M059J (cell line): ENCODE measurements at places on chromosomes 7 and 10. TPM values are rescaled to one million over a fixed set of nuclear protein-coding genes. Genes with fewer than 3 reads are reported as not detected.

DNA sequence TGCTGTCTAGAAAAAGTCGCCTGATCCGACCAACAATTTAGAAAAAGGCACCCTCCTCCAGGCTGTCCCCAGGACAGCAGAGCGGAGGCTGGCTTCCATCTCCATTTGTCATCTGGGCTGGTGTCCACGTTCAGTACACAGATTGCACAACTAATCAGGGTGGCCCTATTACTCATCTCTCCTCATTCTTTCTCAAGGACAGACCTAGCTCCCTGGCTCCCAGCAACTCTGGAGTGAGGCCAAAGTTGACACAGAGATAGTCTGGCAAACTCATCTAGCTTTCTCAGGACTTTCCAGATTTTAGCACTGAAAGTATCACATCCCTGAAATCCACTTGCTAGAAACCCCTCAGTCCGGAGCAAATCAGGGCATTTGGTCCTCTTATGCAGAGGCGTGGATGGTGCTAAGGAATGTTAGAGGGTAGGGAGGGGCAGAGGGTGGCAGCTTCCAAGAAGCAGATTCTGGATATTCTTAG lies 75.1 kb downstream of the DNAH11 start:
- peak; percentile 95 for DNase-seq

The CYP3A7 gene
- not detected in 2 replicates for total RNA-seq

GRCh38 chr7:95925971-95926370 lies 153.6 kb downstream of the DYNC1I1 start:
- no peak for DNase-seq

The FAM13C gene
- 0.22 and 1.5 TPM in 2 replicates for total RNA-seq

DNA sequence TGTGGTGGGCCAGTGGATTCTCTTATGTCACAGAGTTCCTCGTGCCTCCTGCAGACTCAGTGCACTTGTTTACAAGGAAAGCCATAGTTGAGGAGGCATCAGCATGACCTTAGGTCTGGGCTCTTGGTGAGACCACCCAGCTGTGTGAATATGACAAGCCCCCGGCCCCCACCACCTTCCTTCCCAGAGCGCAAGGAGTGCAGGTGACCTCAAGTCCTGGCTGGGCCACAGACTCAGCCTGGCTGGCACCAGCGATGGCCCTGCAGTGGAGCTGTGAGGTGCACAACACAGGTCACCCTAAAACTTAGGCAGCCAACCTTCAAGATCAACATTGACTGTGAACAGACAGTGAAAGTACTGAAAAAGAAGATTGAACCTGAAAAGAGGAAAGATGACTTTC lies 14.2 kb upstream of the SEMA3E start:
- no peak for DNase-seq

The SLC26A5 gene
- total RNA-seq = not detected in 2 replicates

The SRPK2 gene
- 28.4 and 51.5 TPM in 2 replicates for total RNA-seq

- no peak for DNase-seq
These were observed 65.2 kb upstream of the TM9SF3 start for GRCh38 chr10:96651998-96652431.

The GDF2 gene
- total RNA-seq = not detected in 2 replicates

The HOXA13 gene
- total RNA-seq = 1.4 and 3.4 TPM in 2 replicates

DNA sequence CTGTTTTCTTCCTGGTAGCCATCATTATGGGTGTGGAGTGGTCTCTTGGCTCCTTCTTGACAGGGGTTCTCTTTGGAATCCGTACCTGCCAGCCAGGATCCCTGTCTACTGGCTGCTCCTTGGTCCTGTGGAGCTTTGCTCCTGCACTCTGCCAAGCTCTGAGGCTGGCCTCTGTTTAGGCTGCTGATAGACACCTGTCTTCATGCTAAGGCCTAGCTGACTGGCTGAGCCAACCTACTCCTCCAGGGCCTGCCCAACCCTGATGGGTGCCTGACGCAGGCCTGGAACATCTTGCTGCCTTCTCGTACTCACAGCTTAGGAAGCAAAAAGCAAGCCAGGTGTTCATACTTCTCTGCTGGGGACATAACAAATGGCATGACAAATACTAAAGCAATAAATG lies 333.6 kb upstream of the ZNF32 start:
- DNase-seq = no peak

- no peak for DNase-seq
These were observed 131.1 kb downstream of the SNX10 start for GRCh38 chr7:26422761-26423160.

The SPDYE2 gene
- total RNA-seq = not detected in 2 replicates

GRCh38 chr7:124324262-124324661 lies 291.4 kb upstream of the TMEM229A start:
- DNase-seq = peak; percentile 4

GRCh38 chr10:59587083-59587755 lies 122.4 kb downstream of the SLC16A9 start:
- DNase-seq = no peak

DNA sequence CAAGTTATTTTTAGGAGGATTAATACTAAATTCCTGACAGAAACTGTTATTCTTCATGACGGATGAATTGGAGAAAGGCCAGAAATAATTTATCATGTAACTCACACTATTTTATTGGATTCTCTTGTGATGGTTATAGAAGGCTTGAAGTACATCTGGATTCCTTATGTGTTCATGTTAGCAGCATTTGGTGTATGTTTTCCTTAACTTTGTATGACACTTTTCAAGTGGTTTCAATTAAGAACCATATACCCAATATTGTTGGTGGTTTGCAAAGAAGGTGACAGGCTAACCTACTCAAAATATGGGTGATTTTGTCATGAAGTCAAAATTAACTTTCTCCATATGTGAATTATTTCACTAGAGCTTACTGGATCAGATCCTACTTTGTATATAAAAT lies 532.2 kb upstream of the CNTNAP2 start:
- no peak for DNase-seq

The CLRN3 gene
- not detected in 2 replicates for total RNA-seq

The EPHB6 gene
- 0.02 TPM in 1 of 2 replicates, not detected in the other for total RNA-seq

- DNase-seq = peak; percentile 62
These were observed 1.7 kb downstream of the PGAM1 start for GRCh38 chr10:97427571-97428179.

DNA sequence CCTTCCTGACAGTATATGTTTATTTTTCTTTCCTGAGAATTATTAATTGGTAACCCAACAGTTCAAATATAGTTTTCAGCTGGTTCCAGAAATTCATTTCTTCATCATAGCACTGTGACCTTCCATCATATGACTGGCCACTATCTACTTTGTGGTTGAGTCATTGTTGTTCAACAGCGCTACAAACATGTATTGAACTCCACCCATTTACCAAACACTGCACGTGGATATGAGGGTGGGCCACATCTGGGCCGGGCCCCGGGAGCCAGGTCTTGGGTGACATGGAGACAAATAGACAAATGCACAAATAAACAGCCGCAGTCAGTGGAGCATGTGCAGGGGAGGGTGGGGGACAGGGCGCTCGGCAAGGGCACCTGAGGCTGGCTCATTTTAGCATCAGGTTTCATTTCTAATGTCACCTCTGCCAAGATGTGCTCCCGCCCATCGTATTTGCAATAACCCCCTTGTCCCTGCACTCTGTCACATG lies 24.0 kb upstream of the EEPD1 start:
- DNase-seq = peak; percentile 50

DNA sequence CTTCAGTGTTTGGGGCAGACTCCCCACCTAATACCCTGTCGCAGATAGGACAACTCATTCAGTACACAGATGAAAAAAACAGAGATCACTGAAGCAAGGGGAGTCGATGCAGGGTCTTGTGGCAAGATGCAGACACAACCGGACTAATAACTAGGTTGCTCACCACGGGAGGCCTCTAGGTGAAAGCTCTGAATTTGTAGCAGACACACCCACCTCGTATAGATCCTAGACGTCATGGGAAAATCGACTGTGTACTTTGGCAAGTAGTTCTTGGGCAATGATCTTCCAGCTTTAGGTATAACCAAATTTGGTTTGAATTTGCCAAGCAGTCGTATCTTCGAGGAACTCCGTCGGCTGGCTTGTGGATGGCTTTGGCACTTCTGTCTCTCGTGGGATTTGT lies 88.1 kb downstream of the TCF7L2 start:
- no peak for DNase-seq

DNA sequence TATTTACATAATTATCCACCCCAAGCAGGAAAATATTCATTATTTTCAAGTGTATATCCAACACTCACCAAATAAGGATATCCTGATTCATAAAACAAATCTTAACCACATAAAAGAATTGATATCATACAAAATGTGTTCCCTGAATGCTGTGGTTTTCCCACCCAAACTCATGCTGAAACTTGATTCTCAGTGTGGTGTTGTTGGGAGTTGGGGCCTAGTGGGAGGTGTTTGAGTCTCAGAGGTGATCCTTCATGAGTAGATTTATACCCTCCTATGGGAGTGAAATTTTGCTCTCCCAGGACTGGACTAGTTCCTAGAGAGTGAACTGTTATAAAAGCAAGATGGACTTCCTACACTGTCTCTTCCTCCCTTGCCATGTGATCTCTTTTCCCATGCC lies 1028.3 kb downstream of the SORCS1 start:
- DNase-seq = no peak

The TMEM213 gene
- total RNA-seq = not detected in 2 replicates

The RAB19 gene
- total RNA-seq = not detected in 2 replicates

The EFCAB10 gene
- 0.39 TPM in 1 of 2 replicates, not detected in the other for total RNA-seq

The CYP3A4 gene
- total RNA-seq = 0.05 TPM in 1 of 2 replicates, not detected in the other

- DNase-seq = peak; percentile 92
These were observed 1.4 kb upstream of the TSPAN15 start for GRCh38 chr10:69449841-69450240.

The C10orf105 gene
- not detected in 2 replicates for total RNA-seq

The GPR37 gene
- total RNA-seq = 3.8 and 6.2 TPM in 2 replicates

The FOXI2 gene
- total RNA-seq = not detected in 2 replicates

GRCh38 chr10:88952647-88953111 lies at the start of gene ACTA2:
Gene ACTA2, minus strand, starts transcription at chr10:88952773. Its CDS starts 3,843 bp downstream, at chr10:88948930.
- DNase-seq = peak; percentile 43

The ZNHIT1 gene
- total RNA-seq = 110 and 134 TPM in 2 replicates
